Stimulated activated CD4-positive, alpha-beta T cell treated with anti-CD3 and anti-CD28 coated beads, Interleukin-12 subunit alpha, Interleukin-12 subunit beta, amount 100 ng/mL, for 48 hours (primary cell): ENCODE measurements at places on chromosomes 1 and 21.

DNA sequence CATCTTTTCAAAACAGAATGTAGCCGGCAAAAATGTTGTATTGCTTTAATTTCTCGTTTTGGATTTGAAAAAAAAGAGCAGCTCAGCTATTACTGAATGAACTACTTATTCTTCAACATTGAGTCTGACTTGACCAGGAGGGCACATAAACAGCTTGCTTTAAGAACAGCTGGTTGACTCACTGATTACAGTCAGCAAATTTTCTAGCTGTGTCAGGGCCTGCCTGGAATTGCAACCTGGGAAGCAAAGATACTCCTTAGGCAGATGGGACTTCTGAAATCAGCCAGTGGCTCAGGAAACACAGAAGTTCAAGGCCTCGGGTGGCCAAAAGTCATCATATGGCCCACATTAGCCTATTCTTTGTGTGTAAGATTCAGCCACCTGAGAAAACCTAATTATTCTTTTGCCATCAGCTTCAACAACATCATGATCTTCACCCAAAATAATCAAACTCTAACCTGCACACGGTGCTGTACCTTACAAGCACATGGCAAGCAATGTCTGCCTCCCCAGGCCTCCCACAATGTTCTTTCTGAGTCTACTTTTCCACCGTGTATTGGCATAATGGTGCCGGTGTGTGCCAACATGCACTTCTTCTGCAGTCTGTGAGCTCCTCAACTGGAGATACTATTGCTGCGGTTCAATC lies 307.2 kb downstream of the HHIPL2 start:
- no peak for DNase-seq

DNA sequence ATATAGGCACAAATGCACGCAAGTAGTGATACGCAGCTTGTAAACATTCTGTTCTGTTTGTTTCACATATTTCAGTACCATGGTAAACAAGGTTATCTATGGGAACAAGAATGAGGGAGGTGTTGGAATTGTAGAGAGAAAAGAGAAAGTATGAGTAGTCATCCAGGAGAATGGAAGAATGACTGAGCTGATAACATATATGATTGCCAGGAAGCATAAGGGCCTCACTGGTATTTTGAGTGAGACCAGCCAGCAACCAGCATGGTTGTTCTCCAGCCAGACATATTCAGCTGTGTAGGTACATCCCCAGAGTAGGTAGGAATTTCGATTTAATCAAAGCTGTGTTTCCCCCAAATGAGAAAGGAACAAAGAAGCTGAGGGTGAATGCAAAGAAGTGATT lies 58.9 kb upstream of the ARTN start:
- DNase-seq: no peak

- DNase-seq: no peak
Measured at GRCh38 chr1:3996846-3997705, 97.0 kb upstream of the C1orf174 start.

- no peak for DNase-seq
Measured at GRCh38 chr1:231172411-231172810, 10.6 kb downstream of the TRIM67 start.

DNA sequence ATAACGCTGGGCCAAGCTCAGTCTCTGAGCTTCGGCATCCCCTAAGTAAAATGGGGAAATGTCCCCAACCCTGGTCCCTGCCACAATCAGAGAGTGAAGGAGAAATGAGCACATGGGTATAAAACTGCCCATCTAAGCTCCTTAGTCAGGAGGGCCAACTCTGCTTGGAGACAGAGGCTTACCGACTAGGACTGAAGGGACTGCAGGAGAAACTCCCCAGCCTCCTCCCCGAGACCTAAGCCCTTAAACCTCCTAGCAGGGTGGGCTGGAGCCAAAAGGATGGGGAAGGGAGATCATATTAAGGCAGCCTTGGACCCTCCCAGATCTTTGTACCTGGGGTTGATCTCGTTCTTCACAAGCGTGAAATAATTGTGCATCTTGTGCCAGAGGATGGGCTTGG lies 5.5 kb downstream of the ETNK2 start:
- DNase-seq: no peak

- no peak for DNase-seq
Measured at GRCh38 chr1:51922040-51922439, 43.5 kb upstream of the NRDC start.
